ENCODE measurements at places on chromosomes 2 and 18.
A peak's percentile ranks its signal among the peaks of the same experiment; 100 is the strongest.

GRCh38 chr2:30622452-30622851 lies 175.4 kb downstream of the LCLAT1 start:
- no peak for DNase-seq

- DNase-seq: no peak
Observed at GRCh38 chr2:128196471-128196931, 105.5 kb downstream of the UGGT1 start.

DNA sequence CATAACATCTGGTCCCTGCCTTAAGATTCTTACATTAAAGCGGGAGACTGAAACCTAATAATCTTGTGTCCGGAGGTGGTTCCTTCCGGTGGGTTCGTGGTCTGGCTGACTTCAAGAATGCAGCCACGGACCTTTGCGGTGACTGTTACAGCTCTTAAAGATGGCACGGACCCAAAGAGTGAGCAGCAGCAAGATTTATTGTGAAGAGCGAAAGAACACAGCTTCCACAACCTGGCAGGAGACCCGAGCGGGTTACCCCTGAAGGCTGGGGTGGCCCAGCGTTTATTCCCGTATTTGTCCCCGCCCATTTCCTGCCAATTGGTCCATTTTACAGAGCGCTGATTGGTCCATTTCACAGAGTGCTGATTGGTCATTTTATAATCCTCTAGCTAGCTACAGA lies 122.3 kb upstream of the SIX2 start:
- DNase-seq: no peak

DNA sequence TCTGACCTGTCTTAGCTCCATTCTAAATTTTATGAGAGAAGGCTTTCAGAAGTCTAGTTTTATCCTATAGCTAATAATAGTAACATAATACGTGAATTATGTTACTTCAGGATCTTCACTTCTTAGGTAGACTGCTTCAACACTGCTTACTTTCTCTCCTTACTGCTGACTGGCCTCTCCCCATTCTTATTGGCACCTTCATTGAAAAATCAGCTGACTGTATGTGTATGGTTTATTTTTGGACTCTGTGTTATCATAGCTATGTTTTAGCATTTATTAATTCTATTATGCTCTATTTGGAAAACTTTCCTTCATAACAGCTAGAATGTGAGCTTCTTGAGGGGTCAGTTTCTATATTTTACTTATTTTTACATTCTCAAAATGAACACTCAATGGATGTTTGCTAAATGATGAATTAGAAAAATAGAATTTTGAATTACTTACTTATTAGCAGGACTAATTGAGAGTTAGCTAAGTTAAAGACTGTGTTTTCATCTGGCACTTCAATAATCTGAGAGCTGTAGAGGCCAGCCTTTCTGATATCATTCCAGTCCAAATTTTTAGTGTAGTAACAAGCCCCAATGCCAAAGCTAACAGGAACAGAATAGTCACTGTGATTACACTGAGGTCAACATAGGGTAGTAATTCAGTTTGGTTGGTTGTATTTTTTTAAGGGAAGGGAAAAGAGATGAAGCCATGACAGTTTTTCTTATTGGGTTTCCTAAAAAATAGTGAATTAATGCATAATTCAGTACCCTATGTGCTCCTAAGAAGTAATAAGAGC lies 92.3 kb downstream of the TTC27 start:
- no peak for DNase-seq

DNA sequence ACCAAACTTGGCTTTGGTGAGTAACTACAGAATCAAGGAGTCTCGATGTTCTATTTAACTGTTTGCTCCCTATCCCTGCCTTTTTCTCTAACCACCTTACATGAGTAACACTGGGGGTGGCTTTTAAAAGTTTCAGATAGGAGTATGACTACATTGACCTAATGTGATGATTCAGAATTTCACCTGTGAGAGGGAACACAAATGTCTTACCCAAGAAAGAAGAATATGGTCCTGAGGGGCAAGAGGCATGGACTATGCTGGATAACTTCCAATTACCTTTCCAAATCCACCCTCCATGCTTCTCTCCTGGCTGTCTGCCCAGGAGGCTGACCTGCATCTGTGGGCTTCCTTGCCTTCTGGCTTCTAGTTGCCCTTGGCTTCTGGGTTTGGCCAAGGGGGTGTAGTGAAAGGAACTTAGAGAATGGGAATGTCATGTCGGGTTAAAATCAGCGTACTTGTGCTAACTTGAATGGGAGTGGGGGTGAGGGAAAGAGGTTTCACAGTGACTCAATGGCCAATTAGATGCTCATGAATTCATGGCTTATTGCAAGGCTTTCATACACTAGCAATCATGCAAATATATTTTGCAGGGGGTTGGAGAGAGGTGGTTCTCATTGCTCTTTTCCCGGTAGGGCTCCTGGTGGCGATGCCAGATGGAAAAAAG lies 5.3 kb upstream of the IL36G start:
- no peak for DNase-seq

DNA sequence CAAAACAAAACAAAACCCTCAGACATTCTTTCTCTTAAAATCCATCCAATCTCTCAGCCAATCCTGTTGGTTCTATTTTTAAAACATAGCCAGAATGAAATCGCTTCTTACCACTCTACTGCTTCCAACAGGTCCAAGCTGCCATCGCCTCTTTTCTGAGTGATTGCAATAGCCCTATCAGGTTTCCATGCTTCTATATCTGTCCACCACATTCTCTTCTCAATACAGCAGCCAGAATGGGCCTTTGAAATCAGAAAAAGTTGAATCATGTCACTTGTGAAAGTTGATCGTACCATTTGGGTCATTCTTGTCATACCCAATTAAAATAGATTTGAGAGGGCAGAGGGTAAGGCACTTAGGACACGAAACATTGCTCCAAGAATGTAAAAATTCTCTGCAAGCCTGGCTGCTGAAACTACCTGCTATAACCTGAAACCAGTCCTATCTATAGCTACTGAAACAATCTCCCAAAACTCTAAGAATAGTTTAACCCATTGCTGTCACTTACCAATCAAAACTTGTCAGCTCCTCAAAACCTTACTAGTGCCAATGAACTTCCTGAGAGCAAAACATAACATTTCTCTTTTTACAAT lies 3.3 kb upstream of the MTLN start:
- no peak for DNase-seq

DNA sequence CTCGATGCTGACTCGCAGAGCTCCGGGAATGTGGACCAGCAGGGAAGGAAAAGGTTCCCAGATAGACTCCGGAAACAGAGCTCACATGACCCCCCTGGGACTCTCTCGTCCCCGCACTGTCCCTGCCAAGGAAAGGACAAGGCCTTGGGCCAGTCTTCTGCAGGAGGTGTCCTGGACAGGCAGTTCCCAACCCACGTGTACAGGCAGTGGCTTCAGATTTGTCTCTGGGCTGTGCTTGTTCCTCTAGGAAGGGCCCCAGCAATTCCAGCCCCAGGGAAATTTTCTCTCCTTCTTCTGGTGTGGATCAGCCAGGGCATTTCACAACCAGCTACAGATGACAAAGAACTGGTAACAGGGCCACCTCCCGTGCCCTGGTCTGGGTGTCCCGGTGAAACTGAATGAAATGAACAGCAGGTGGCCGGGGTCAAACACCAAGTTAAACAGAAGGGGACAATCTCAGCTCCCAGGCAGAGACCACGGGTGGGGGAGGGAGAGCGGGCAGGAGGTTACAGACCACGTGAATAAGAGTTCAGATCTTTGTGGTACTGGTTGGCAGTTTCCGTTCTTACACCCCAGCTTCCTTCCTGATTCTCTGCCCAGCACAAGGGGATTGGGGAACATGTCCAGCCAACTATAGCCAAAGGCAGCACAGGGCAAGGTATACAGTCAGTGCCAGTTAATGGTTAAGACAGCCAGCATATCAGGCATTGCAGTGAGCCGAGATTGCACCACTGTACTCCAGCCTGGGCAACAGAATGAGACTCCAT lies 52.2 kb upstream of the CAB39 start:
- no peak for DNase-seq

DNA sequence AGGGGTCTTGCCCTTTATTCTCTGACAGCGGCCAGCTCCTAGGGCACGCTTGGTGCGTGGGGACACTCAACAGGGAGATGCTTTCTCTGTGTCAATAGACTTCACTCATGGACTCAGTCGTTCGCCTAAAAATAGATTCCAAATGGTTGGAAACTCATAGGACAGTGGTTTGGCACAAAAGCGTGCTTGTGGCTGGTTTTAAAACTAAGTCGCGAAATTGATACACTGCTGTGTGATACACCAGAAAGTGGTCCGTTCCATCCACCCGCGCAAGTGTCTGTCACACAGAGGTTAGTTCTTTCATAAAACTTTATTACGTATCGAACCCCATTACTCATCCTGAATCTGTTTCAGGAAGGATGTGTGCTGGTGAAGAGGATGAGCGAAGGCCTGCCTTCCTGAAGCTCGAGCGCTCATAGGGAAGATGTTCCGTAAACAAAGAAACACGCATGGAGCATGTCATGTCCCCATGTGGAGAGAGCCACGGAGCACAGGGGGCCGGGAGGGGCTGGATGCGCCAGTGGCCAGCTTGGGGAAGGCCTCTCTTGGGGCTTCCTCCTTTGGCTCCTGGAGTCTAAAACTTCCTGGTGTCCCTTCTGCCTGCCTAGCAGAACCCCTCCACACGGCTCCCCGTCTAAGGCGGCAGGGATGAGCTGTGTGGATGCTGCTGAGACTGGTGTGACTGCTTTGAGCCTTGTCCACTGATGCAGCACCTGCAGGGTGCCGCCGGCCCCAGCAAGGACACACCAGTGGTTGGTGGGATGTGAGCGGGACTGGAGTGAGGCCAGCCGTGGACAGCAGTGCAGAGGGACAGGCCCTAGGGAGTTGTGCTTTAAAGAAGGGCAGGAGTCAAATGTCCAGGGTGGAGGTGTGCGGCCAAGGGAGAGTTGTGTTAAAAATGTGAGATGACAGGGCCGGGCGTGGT lies 207.2 kb downstream of the GBX2 start:
- DNase-seq: no peak

- DNase-seq: no peak
Observed at GRCh38 chr2:121282800-121283385, 2.1 kb downstream of the TFCP2L1 start.

- DNase-seq: no peak
Observed at GRCh38 chr2:229438430-229439159, 167.5 kb upstream of the PID1 start.

DNA sequence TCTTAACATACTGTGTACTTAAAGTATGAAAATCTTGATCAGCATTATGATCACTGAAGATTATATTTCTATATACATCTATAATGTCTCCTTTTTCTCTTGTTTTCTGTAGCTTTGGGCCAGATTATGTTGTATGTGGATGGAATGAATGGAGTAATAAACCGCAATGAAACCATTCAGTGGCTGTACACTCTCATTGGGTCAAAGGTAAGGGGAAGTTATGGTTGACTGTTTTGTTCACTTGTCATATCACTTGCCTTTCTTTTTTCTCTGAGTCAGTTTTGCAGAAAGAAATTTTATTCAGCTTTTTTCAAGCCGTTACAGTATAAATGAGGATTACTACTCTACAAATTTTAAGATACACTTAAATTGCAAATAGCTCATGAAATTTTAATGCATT lies 252.5 kb downstream of the TPGS2 start:
- DNase-seq: no peak

DNA sequence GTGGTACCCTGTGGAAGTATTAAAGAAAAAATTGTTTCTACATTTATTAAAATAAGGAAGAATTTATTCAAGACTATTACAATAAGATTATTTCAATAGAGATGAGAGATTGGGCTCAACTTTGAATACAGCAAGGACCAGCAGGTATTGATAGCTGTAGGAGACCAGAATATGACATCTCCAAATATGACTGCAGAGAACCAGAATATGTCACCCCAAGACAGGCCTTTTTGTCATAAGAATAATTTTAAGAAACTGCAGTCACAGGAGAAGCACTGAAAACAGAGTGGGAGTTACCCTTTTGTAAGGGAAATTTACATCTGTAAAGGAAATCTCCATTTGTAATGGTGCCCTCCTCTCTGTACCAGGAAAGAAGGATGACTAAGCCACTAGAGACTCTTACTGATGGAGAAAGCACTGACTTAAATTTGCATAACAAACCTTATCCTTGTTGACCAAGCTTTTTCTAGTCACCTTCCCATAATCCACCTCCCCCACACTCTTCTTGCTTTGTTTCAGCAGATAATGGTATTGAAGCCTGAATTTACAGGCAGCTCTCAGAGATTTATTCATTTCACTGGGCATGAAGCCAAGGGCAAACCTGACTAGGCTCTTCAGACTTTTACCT lies 145.1 kb upstream of the RMP24 start:
- peak; percentile 69 for DNase-seq
